Skeletal muscle cell (primary cell): ENCODE measurements at places on chromosomes 13 and 19.

- DNase-seq, result no peak
Measured at GRCh38 chr13:96696389-96696900, 297.8 kb downstream of the OXGR1 start.

DNA sequence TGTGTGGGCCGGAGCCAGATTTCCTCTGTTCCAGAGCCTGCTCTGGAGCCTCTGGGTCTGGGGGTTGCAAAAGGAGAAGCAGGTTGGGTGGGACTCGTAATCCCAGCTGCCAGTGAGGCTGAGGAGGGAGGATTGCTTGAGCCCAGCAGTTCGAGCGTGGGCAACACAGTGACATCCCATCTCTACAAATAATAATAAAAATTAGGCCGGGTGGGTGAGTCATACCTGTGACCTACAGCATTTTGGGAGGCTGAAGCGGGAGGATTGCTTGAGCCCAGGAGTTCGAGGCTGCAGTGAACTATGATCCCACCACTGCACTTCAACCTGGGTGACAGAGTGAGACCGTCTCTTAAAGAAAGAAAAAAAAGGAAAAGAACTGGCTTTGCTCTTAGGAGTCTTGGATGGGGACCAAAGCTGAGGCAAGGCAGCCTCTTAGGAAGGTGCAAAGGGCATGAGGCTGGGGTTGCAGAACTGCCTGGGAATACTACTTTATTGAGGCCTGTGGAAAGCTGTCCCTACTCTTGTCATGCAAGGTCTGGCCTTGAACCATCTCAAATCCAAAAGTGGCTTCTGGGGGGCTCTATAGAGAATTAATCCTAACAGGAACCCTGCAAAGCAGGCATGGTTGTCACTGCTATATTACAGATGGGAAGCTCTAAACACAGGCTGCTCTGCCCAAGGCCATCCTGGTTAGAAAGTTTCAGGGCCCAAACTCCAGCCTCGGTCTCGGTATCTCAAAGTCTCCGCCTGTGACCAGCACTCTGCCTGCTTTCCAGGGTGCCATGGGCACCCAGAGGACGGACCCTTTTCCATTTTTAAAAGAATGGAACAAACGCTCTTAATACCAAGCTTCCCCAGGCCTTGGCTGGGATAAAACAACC is 880 bp upstream of the C19orf12 start:
- no peak for DNase-seq

DNA sequence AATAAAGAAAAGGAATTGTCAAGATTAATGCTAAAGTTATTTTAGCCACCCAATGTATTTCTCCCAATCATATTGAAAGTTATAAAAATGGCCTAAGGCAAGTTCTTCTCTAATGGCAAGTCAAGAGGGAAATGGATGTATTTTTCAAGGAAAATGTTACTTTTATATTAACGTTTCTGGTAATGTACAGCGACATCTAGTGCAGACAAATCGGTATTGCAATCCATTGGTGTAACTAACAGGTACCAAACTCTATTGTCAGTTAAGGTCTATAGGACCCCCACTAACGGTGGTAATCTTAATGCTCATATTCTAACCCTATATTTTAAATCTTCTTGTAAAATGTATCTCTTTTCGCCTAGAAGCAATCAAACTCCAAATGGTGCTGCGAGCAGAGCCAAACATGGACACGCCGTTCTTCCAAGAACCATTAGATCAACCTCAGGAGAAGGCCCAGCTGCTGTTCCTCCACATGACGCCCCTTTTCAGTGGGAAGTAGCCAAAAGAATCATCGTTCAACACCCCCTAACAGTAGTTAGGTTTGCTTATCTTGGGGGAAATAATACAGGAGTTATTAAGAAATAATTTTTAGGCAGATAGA is 98.5 kb upstream of the PABPC3 start:
- no peak for DNase-seq

DNA sequence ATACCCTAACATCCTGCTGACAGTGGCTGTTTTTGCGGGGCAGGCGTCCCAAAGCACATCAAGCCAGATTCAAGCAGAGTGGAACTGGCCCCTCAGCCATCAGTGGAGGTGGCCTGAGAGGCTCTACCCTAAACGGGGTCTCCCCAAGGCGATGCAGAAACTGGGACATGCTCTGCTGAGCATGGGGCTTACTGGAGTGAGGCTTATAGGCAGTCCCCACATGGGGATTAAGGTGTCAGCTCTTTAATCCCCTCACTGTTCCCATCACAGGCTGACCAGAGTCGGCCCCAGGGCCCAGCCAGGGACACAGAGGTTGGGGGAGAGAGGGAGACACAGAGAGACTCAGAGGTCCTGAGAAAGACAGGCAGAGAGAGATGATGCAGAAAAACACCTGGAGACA is 17.0 kb downstream of the CYP2F1 start:
- no peak for DNase-seq

DNA sequence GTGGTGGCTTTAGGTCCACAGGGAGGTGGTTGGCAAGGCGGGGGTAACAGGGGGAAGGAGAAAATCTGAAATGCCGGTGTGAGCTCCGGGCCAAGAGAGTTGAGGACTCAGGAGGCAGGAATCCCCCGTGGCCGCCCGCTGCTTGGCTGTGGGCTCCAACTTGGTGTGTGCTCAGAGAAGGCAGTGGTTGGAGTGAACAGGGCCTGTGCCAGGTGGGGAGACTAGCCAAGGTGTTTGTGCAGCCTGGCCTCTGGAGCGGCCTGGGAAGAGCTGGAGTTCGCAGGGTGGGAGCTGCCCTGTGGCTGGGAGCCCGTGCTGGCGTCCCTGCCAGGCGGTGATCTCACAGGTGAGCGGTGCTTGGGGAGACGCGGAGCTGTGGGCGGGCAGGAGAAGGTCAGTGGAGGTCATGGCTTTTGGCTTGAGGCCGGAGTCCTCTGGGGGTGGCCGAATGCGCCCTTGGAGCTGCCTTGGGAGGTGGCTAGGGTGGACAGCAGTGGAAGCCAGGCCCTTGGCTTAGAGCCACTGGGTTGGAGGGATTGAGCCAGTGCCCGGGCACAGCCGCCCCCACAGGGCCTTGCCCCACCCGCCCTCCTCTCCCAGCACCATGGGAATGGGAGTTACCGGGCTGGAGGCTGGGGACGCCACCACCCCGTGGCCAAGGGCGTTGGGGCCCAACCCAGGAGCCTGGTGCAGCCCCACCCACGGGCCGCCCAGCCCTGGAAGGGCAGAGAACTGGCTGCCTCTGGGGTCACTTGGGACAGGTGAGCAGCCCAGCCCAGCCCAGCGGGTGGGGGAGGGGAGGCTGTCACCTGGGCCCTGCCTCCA is 7.1 kb upstream of the CIRBP start:
- no peak for DNase-seq
